Right cardiac atrium (tissue), 5 donors: ENCODE measurements at places on chromosomes 12 and 14.

DNA sequence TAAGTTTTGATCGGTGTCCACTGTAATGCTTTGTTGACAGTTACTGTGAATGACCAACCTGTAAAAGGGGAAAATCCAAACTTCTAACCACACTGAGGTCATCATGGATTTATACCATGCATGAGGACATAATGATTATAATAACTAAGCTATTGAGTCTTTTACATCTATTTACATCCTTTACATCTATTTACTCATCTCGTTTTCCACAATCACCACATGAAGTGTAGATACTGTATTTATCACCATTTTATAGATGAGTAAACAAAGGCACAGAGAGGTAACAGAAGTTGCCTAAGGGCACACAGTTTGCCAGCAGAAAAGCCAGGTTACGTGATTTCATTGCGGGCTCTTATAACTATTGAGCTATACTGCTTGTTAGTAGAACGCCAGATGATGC is 27.9 kb upstream of the EID3 start:
- DNase-seq, result no peak

DNA sequence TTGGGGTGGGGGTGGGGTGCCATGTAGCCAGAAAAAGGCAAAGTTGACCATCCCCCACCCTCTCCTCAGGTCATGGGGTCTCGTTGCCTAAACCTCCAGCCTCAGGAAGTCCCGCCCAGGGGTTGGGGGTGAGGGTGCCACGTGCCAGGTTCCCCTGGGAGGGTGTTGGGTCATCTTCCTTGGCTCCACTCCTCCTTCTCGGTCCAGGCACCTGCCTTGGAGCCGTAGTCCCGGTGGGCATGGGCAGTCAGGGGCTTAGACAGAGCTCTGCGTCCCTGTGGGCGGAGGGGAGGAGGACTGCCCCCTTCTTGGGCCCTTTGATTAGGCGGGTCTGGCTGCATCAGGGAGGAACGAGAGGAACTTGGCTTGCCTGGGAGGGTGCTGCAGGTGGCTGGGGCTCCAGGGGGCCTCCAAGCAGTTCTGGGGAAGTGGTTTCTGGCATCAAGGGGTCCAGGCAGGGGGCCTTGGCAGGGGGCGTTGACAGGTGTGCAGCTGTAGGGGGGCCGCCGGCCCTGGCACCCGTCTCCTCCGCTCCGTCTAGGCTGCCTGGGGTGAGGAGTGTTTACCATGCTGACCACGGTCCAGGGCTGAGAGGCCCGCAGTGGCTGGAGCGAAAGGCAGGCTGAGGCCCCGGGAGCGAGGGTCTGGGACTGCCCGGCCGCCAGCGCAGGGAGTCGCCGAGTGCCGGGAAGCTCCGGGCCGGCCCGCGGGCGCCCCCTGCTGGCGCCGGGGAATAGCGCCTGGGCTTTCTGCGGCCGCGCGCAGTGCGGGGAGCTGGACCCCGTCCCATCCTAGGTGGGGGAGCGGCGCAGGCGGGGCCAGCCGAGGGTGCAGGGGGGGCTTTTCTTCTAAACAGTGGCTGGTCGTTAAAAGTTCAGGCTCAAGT is 7.9 kb downstream of the SETD1B start:
- peak; percentile 89 for DNase-seq

DNA sequence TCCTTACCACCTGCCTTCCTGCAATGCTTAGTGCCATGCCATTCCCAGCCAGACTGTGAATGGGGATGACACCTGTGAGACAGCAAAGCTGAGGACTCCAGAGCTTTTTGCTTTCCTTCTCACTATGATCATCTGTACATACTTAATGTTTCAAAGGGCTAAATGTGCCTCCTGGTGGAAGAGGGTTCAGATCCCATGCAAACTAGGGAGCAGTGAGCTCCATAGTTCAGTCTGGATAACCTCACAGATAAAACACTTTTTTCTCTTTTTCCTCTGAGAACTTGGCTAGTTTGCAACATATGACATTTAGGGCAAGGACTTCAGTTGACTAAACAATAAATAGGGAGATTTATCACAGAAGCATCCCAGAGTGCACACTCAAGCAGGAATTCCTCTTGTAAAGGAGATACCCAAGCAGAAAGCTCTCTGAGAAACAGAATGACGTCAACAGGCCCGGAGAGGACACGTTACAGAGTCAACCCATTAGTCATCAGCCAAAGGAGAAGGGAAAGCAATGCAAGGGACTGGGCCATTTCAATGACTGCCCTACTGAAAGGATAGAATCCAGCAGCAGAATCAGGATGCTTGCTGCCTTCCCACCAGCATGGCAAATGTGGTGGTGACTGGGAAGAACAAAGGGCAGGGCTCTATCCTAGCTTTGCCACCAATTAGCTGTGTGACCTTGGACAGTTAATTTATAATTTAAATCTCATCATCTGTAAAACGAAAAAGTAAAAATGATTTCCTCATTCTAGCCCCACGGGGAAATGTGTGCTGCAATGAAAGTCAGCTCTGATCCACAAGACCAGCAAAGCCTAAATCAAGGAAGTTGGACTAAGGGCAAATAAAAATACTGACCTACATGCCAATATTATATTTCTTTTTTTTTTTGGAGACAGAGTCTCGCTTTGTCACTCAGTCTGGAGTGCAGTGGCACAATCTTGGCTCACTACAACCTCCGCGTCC is 80.8 kb upstream of the ACTN1 start:
- DNase-seq, result peak; percentile 68

GRCh38 chr14:30587141-30587540 is 28.2 kb downstream of the G2E3 start:
- DNase-seq, result no peak

GRCh38 chr12:94026596-94026995 is 121.8 kb upstream of the PLXNC1 start:
- DNase-seq, result no peak

- no peak for DNase-seq
Observed at GRCh38 chr12:49553512-49554088, 14.3 kb downstream of the MCRS1 start.

- no peak for DNase-seq
Observed at GRCh38 chr14:103398427-103399195, 13.4 kb downstream of the MARK3 start.

DNA sequence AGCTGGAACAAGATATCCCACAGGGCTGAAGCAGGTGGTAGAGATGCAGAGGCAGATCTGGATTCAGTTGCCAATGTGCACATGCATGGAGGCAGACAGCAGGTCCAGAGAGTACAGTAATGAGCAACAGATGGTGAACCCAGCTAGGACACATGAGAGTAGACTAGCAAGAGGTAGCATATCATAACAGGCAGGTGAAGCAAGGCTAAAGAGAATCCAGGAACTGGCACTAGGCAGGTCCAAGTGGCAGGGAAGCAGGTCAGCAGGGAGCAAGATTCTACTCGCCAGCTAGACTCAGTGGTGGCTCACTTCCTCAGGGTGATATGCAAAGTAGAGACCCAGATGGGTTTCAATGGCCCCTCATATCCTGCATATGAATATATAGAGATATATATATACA is 15.3 kb upstream of the MYF6 start:
- no peak for DNase-seq

DNA sequence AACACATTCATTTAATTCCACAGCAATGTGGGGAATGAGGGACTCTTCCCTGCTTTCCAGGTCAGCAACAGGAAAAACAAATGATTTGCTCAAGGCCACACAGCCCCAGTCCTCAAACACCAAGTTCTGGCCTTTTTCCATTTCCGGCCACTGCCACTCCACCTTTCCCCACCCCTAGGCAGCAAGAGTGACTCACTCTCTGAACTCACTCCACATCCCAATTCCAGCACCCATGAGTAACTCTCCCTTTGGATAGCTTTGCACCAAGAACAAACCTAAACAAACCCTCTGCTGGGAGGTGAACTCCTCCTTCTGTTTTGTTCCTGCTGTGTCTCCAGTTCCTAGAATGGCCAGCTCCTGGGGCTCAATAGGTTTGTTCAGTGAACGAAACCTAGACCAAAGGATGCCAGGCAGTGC is 30.4 kb upstream of the PLEKHG6 start:
- DNase-seq, result no peak

DNA sequence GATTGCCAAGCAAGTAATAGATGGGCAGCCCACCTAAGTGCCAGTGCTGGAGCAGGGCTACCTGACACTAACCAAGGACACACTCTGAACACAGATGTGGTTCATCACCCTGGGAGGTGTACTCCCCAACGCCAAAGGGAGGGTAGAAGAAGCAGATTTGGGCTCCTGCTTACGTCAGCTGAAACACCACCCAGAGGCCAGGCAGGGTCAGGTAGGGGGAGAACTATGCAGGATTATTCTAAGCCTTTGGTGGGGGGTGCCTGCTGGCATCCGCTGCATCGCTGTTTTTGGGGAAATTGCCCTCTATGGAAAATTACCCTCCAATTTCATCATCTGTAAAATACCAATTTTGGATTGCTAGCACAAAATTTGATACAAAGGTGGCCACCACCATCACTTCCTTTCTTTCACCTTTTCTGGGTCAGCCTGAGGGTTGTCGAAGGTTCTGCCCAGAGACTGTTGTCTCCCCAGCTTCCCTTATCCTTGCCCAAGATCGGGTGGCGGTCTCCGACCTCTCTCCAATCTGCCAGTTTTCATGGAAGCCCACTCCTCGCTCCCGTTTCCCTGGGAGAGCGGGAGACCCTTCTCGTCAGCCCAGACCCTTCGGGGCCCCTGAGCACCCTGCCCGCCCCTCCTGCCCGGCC is 535 bp downstream of the BIN2 start:
- no peak for DNase-seq

- no peak for DNase-seq
Observed at GRCh38 chr12:94208622-94208966, 60.2 kb downstream of the PLXNC1 start.

DNA sequence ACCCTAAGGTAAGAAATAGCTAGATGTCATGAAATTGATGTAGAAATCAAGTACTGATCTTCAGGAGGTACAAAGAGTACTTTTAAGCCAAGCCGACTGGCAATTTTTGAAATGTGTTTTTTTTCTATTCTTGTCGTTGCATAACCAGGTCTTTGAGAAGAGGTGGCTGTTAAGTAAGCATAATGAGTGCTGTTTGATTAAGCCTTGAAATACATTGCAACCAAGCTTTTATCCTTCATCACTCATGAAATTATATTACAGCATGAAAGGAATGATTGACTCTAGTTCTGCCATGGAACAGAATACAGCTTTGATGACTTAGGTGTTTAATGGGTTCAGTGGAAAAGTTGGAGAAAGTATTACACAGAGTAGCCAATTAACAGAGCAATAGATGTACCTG is 1720.2 kb upstream of the SEL1L start:
- DNase-seq, result no peak

- DNase-seq, result peak; percentile 43
Observed at GRCh38 chr12:1917172-1918070, 1.0 kb downstream of the CACNA2D4 start.

GRCh38 chr12:125247477-125247876 is 182.2 kb downstream of the AACS start:
- no peak for DNase-seq
